ENCODE measurements at places on chromosomes 6 and 20.

- no peak for DNase-seq
Measured at GRCh38 chr20:46220455-46221207, 87.7 kb downstream of the CDH22 start.

DNA sequence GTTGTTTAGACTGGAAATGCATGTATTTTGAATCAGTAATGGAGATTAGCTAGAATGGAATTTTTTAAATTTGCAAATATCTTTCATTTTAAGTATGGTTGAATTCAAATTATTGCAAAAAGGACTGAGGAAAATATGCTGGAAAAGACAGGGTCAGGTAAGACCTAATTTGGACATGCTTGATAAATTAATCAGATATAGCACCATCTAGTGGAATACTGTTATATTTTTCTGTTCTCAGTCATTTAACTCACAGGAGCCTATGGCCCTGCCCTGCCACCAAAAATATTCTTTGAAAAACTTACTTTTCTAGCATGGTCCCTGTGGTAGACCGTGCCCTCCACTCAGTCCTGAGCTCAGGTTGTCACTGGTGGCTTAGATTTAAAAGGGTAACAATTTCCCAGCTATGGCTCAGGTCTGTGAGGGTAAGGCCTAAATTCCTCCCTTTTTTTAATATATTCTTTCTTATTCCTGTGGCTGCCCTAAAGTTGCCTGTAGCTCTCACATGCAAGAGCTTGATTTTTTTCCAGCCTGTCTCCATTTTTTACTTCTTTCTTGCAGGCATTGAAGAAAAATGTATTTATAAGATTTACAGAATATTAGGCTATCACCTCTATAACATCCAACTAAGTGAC lies 25.3 kb upstream of the KIAA1586 start:
- DNase-seq, result no peak

- no peak for DNase-seq
Measured at GRCh38 chr20:5923493-5923892, 26.8 kb downstream of the TRMT6 start.

GRCh38 chr6:7933794-7934193 lies 23.2 kb upstream of the TXNDC5 start:
- DNase-seq, result no peak

GRCh38 chr6:52231406-52232127 lies 12.7 kb downstream of the IL17F start:
- DNase-seq, result peak; percentile 37

GRCh38 chr20:50144362-50144761 lies 9.2 kb downstream of the PEDS1 start:
- DNase-seq, result no peak

GRCh38 chr6:76382201-76382600 lies 309.7 kb upstream of the IMPG1 start:
- DNase-seq, result no peak

DNA sequence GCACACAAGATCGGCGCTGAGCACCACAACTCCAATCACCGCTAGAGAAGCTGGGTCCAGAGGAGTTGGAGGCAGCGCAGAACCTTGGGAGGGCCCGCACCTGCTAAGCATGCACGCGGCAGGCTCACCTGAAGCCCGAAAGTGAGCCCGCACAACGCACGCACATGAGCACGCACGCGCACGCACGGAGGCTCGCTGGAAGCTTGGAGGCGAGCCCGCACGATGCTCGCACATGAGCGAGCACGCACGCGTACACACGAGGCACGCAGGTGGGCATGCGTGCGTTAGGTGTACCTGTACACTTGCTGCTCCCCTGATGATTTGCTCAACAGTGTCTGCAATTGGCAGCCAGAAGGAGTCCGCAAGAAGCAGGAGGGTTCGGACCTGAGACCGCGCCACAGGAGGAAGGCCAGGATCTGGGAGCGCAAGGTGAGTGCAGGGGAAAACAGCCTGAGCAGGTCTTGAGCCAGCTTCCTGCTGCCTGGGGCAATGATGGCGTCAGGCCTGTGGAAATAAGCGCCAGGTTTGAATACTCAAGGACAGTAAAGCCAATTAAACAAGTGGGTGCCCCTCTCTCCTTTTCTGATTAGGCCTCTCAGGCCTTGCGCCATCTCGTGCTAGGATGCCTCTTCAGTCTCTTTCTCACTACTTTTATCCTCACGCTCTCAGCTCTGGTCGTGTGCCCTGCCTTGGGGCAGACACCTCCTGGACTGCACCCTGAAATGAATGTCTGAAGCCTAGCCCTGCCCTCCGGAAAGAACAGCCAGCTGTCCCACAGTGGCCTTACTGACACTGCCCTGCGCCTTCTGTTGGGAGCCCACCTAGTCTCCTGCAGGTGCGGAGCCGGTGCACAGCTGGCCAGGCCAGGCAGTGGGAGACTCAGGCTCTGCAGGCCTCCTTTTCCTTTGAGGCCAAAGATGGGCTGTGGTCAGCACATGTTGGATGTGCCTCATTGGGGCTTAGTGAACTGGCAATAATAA lies 340.4 kb downstream of the CDC5L start:
- no peak for DNase-seq

GRCh38 chr6:100262086-100262485 lies 202.6 kb downstream of the SIM1 start:
- no peak for DNase-seq

GRCh38 chr6:25218346-25218745 lies 60.8 kb upstream of the CARMIL1 start:
- DNase-seq, result no peak

- no peak for DNase-seq
Measured at GRCh38 chr20:33896509-33896908, 85.4 kb downstream of the CHMP4B start.

GRCh38 chr6:33843131-33844121 lies 39.6 kb upstream of the MLN start:
- DNase-seq, result no peak

DNA sequence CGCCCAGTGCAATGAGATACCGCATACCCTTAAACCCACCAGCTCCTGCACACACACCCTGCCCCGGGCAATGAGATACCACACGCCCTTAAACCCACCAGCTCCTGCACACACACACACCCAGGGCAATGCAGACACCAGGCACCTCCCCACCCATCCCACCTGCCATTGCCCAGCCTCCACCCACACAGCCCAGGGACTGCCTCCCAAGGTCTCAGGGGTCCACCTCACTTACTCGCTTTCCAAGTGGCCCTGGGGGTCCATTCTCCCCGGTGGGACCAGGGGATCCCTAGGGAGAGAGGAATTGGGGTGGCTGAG lies 24.0 kb downstream of the COL11A2 start:
- DNase-seq, result no peak

GRCh38 chr6:11318835-11319813 lies 86.7 kb upstream of the NEDD9 start:
- DNase-seq, result no peak

- no peak for DNase-seq
Measured at GRCh38 chr20:13858871-13859270, 74.0 kb downstream of the NDUFAF5 start.

- no peak for DNase-seq
Measured at GRCh38 chr20:6683021-6683977, 84.2 kb upstream of the BMP2 start.

GRCh38 chr6:158777510-158777909 lies 41.7 kb downstream of the EZR start:
- DNase-seq, result no peak

DNA sequence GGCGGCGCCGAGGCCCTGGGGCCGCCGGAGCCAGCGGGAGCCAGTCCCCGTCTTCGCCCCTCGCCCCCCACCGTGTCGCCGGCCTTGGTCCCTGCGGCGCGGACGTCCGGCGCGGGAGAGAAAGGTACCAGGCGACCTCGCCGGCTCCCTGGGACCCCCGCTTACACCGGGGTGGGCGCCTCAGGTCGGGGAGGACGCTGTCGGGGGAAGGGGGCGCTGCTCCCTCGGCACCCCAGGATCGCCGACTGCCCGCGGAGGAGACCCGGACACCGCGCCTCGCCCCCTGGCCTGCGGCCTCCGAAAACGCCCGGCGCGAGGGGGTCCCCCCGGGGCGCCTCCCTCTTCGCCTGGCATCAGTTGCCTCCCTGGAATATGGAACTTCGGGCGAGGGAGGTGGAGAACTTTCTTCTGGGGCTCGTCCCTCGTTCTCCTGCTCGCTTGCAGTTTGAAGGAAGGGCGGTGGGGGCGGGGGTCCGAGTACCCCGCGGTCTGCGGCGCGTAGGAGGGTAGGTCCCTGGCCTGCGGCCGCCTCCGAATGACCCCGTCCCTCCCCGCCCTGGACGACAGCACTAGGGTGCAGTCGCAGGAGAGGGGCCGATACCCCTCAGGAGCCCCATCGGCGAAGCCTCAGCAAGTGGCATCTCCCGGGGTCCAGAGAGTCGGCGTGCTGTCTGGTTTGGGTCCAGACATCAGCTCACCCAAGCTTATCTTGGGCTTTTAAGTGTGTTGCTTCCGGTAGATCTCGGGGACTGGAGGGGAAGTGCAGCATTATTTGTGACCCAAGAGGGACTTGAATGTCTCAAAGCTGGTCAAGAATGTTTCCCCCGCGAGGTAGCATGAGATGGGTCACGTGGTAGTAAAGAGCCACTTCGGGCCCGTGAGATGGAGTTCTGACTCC lies 549 bp downstream of the ANKRD6 start:
- peak; percentile 18 for DNase-seq

GRCh38 chr20:63292904-63293303 lies at the start of gene COL20A1:
Gene COL20A1 (plus strand): TSS chr20:63293186. CDS start chr20:63295108, 1,922 bp downstream.
- DNase-seq, result no peak

- no peak for DNase-seq
Measured at GRCh38 chr6:139977887-139978332, 603.5 kb upstream of the CITED2 start.

GRCh38 chr20:48769069-48769983 lies 58.5 kb downstream of the PREX1 start:
- DNase-seq, result peak; percentile 85

GRCh38 chr6:128558021-128558420 lies 37.6 kb upstream of the PTPRK start:
- no peak for DNase-seq

- no peak for DNase-seq
Measured at GRCh38 chr6:90895299-90896074, 308.6 kb upstream of the MAP3K7 start.

GRCh38 chr20:46951840-46952497 lies 57.3 kb downstream of the EYA2 start:
- DNase-seq, result no peak

DNA sequence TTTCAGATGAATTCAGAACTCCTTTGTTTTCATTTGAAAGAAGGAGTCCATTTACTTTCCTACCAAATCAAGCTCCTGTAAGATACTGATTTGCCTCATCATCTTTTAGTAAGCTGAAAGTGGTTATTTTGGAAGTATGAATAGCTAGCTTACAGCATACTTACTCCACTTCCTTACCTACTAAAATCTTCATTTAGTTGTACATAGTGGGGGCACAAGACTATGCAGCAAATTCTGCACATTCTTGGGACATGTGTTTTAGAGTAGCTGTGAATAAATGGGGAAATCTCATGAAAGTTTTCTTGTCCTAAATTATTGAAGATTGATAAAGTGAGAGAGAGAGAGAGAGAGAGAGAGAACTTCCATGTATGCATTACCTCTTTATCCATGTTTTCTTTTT lies 256.3 kb downstream of the OGFRL1 start:
- no peak for DNase-seq

GRCh38 chr6:141123049-141123448 lies 1009.7 kb upstream of the GJE1 start:
- no peak for DNase-seq

GRCh38 chr6:31574106-31575061 lies 981 bp upstream of the TNF start:
- DNase-seq, result no peak

GRCh38 chr20:47703748-47704147 lies 81.5 kb downstream of the SULF2 start:
- no peak for DNase-seq

- no peak for DNase-seq
Measured at GRCh38 chr6:41341580-41341979, 6.2 kb downstream of the NCR2 start.

GRCh38 chr20:47792021-47792618 lies 6.8 kb upstream of the SULF2 start:
- DNase-seq, result no peak

DNA sequence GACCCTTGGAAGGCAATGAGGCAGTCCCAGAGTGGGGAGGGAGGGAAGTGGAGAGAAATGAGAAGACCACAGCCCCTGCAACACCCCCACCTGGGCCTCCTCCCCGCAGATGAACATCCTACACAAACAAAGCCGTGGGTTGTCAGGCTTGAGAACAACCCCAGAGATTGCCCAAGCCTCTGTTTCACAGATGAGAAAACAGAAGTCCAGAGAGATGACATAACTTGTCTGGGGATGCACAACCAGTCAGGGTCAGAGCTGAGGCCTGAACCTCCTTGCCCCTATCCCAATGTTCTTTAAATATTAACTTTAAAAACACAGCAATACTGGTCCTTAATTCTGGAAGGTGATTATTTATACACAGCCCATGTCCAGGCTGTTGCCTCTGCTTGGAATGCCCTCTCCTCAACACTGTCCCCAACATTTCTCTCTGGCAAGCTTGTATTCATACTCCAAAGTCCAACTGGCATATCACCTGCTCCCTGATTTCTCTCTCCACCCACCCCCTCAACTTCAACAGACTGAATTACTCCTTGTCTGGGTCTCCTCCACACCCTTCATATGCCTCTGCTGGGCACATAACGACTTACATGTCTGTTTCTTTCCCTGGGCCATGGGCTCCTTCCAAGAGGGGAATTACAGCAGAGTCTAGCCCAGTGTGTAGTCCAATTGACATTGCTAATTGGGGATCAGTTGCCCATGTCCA lies 135.5 kb upstream of the LRFN2 start:
- no peak for DNase-seq

GRCh38 chr6:122995921-122996793 lies at the start of gene CLVS2:
Gene CLVS2 (plus strand): TSS chr6:122996235. CDS start chr6:122997778, 1,543 bp downstream.
- DNase-seq, result no peak

DNA sequence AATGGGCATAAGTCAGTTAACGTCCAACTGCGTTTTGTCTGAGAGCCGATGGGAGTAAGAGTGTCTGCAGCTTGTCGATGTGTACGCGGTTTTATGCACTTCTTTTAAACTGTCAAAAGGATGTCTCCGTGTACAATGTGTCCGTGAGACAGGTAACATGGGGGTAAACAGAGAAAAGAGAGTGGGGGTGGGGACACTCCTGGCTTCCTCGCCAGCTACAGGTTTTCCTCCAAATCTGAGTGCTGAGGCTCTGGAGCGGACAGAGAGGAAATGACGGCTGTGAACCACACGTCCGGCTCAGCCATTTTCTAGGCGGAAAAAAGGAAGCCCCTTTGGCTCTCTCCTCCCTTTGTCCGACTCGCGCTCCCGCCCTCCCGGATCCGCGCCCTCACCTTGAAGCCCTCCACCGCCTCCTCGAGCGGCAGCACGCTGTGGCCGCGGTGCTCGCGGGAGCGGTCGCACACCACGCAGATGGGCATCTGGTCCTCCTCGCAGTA lies 916 bp downstream of the TRIM27 start:
- DNase-seq, result peak; percentile 11
